Activated CD8-positive, alpha-beta memory T cell treated with anti-CD3 and anti-CD28 coated beads, Interleukin-2, amount 10 ng/mL, durations not matched to agents 7 days and 5 days (primary cell): ENCODE measurements at places on chromosomes 2 and 18.

- DNase-seq: no peak
Observed at GRCh38 chr18:24677011-24677410, 216.6 kb downstream of the HRH4 start.

DNA sequence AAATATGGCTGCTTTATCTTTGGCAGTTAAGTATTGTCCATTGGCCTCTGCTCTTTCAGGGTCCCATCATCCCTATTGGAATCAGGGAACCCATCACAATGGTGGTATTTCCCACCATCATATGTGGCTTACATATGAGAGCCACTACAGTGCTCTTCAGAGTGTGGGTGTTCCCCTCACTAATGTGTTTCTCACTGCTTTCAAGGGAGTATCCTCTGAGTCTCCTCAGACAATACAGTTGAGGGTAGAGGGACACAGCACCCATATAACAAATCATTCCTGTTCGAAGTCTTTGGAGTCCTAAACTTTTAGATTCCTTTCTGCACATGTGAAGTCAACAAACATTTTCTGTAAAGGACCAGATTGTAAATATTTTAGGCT is 48.8 kb upstream of the DNAJC10 start:
- DNase-seq: no peak

DNA sequence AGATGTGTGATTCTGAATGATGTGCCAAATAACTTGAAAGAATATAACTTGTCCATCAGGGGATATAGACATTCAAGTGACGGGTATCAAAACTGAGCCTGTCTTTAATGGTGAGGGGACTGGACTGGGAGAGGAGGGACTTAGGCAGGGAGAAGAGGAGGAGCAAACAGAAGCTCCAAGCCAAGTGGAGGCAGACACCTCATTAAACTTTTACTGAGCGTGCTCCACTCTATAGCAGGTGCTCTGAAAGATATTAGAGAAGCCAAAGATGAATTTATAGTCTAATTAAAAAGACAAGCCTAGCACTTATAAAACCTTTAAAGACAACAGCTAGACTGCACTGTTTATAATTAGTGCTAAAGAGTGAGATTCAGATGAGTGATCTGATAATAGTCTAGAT is 47.7 kb upstream of the SMAD2 start:
- no peak for DNase-seq

DNA sequence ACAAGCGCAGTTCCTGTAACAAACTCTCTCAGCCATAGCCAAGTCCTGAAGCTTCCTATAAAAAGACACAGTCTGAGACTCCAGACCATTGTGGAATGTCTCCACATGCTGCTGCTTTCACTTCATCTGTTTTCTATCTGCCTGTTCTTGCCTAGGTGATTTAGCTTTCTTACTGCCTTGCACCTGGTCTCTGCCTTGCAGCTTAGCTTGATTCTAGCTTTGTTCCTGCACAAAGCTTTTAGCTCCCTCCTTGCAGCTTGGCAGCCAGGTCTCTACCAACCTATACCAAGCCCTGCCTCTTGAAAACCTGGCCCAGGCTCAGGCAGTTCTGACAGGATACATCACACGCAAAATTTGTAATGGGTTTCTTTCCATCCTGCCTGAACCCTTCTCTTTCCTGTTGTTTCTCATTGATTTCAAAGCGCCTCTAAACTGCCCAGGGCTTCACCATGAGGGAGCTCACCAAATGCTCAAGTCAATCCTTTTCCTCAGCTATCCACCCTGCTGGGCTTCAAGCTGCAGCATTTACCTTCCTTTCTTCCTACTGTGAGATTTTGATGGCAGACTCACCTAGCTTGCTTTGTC is 941.3 kb upstream of the NXPH2 start:
- DNase-seq: no peak

DNA sequence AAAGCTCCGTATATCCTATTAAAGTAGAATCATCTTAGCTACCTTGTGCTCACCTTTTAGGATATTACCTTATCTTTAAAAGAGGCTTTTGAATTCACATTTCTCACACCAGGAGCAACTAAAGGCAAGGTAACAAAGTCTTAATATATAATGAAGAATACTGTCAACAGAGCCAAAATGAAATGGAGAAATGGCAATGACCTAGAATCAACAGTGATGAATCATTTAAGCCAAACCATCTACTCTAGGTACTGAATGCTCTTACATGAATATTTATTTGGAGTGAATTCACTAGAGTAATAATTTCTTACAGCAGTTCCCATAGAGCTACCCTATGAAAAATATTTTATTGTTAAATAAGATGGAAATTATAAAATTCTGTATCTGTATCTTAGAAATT is 421.0 kb downstream of the RND3 start:
- DNase-seq: no peak

GRCh38 chr18:12882453-12883371 is 1.3 kb downstream of the PTPN2 start:
- DNase-seq: no peak

DNA sequence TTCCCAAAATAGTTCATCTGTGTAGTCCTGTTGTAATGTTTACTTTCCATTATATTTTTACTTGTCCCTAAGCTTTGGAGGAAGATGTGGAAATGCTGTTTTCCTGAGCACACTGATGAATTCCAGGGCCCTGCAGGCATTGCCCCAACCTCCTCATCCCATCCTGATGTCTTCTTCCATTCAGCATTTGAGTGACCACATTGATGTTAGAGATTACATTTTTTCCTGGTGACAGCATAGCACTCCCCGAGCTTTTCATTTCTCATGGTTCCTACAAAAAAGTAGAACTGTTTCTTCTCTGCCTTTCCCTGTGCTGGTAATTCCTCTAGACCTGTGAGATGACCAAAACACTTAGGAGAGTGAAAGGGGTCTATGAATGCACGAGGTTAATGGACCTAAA is 4.8 kb downstream of the IL36A start:
- DNase-seq: no peak

DNA sequence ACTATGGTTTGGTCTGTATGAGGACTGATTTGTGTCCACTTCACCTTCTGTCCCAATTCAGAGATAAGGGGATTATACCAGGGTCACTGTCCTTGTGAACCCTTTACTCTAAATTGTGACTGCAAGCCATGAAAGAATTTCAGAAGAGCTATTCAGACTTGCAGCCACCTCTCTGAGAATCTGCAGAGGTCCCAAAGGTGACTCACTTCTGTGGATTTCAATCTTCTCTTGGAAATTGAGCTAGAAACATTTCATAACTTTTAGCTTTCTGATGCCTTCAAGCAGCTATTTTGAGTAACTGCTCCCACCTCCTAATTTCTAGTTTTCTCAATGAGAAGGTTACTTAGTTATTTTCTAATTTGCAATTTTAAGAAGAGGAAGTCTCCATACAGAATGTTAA is 1242.4 kb upstream of the ACVR2A start:
- no peak for DNase-seq

GRCh38 chr2:105460048-105460732 is 61.3 kb upstream of the FHL2 start:
- no peak for DNase-seq

GRCh38 chr2:72932805-72933204 is 15.5 kb downstream of the EMX1 start:
- no peak for DNase-seq
